Ascending aorta (tissue), 2 donors: ENCODE measurements at places on chromosomes 3 and 15. TPM values are rescaled to one million over a fixed set of nuclear protein-coding genes. Genes with fewer than 3 reads are reported as not detected.

Gene GPR87
- total RNA-seq = not detected

GRCh38 chr3:23076437-23076836 lies 126.7 kb upstream of the UBE2E2 start:
- DNase-seq = no peak

Gene PEX5L
- 0.11 TPM for total RNA-seq

- no peak for DNase-seq
Measured at GRCh38 chr3:44923632-44924456, 49.4 kb downstream of the TGM4 start.

DNA sequence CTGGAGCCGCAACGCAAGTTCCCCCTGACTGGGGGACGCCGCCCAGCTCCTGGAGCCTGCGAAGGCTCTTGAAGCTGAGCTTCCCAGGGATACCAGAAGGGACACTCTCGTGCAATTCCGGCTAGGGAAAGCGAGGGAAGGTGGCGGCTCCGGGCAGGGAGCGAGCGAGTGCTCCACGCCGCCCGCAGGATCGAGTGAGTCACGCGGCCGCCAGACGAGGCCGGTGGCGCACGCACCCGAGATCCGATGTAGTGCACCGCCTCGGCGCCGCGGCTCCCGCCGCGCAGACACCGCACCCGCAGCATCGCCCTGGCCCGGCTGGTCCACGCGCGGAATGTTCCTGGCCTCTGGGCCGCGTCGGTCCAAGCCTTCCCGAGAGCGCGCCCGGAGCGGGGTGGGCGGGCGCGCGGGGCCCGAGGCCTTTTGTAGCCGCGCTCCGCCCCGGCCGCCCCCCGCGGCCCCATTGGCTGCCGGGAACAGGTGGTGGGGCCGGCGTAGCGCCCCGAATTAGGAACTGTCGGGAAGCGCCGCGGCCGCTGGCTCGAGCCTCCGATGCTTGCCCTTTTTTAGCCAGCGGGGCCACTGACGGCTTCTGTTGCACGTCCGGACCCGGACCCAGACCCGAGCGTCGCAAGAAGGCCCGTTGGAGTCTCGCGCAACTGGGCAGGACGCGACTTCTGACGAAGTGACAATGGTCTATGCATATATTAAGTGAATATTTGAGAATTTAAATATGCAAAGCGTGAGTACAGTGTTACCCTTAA lies at the start of gene GATM:
Gene GATM, minus strand, starts transcription at position 396 of the 764 bp plus-strand sequence. Its CDS starts 91 bp downstream, at position 305.
- DNase-seq = peak; percentile 89

GRCh38 chr3:31754575-31755278 lies 222.0 kb downstream of the STT3B start:
- no peak for DNase-seq

DNA sequence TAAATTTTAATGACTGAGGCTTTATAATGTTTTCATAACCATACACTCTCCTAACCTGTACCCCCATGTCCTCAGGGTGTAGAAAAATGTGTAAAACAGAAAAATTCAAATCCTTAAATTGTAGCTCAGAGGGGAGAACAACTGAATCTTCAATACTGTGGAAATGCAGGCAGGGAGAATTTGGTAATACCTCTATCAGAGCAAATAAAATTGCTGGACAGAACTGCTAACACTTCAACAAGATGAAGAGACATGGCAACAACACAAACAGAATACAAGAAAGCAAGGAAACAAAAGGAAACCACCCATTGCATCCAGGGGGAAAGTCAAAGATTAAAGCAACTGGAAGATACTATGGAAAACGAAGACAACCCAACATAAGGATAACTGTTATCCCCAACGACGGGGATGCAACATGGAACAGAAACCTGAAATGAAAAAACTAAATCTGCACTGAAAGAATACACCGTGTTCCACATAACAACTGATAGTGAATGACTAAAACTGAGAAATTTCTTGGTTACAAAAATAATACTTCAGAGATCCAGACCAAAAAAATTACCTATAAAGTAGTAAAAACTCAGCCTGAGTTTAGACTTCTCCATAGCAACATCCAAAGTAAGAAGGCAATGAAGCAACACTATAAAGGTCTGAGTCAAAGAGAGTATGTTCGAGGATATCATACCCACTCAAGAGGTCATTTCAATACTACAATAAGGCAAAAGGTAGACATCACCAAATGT lies 48.5 kb downstream of the HACD2 start:
- DNase-seq = no peak

- no peak for DNase-seq
Measured at GRCh38 chr3:155960060-155960459, 89.6 kb downstream of the GMPS start.

- DNase-seq = no peak
Measured at GRCh38 chr3:174102866-174103265, 705.3 kb downstream of the NLGN1 start.
